GM23338 (cell line): ENCODE measurements at places on chromosomes 3 and 15.

DNA sequence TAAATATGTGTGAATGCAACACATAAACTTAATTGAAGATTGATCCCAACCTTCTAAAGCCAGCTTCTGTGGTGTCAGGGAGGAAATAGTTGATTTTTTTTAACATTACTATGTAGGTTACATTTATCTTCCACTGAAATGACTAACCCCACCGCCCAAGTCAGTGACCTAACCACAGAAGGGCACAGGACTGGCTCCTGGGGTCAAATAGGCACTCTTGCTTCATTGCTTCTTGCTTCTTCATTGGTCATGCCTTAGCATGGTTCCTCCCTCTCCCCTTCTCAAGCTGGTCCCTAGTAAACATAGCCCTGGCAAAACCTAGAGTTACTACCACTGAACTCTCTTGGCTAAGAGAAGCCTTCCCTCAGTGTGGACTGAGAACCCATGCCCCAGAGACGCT lies 12.3 kb downstream of the EIF1B start:
- no peak for DNase-seq

GRCh38 chr3:11913316-11913715 lies 66.6 kb upstream of the TAMM41 start:
- DNase-seq: no peak

DNA sequence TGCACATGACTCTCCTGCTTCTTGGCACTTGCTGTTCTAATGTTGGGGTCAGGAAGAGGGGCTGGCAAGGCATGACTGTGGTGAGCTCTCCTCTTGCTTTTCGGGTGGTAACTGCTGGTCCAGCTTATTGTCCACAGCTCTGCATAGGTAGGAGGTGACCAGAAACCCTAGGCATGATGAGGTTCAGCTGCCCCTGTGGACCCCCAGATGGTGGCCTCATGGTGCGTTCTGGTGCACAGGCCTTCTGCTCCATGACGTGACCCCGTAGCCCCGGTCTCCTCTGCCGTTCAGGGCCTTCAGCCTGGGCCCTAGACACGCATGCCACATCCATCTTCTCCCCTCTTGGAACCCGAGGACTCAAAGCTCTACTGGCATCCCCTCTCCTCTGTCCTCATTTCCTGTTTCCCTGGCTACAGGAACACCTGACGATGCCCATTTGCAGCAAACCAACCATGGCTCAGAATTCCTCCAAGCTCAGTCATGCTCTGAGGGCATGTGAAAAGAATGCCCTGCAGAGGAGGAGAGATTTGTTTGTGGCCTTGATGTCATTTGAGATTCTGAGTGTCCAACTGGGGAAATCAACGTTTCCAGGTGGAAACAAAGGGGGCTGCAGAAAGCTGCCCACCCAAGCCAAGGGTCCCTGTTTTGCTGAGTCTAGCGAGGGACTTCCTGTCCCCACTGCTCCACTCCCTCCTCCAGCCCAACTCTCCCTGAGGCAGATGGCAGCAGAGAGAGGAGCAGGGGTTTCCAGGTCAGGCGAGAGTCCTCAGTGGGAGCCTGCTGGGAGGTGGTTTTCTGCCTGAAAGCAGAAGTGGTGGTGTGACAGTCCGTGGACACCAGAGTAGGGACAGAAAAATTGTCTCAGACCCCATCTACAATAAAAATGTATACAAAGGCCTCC lies 198.7 kb upstream of the LYSMD4 start:
- no peak for DNase-seq

DNA sequence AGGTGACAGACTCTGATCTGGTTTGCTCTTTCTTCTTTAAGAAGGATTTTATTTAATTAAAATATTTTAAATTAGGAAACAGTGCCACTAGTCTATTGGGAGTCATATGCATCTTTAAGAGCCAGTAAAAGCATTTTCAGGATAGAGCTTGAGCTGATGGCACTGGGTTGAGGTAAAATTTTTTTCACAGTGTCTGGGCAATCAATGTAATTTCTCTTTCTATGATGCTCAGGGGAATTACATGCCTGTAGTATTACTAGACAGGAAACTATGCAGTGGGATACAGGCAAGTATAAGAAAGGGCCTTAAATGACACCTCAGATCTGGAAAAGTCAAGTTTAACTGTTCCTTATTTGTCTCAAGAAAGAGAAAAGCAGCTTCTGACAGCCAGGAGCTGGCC lies 76.4 kb downstream of the GAP43 start:
- DNase-seq: no peak

DNA sequence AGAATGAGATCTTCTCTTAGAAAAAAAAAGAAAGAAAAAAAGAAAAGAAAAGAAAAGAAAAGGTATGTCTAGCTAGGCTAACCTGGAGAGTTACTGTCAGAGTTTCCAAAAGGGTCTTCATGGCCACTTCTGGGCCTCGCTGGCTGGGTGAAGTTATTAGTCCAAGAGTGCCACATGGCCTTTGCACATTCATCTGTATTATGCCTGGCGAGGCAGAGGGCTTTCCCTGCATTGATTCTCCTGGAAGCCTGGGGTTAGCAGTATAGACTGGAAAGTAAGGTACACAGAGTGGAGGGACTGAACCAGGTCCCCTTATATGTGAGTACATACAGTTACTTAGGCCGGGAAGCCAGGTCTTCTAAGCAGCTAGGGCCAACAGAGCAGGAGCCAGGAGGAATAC lies 54.8 kb upstream of the CGNL1 start:
- DNase-seq: no peak

- DNase-seq: no peak
Observed at GRCh38 chr15:101526890-101527289, 37.4 kb upstream of the PCSK6 start.

- DNase-seq: no peak
Observed at GRCh38 chr3:45002720-45003119, 23.4 kb upstream of the CLEC3B start.

DNA sequence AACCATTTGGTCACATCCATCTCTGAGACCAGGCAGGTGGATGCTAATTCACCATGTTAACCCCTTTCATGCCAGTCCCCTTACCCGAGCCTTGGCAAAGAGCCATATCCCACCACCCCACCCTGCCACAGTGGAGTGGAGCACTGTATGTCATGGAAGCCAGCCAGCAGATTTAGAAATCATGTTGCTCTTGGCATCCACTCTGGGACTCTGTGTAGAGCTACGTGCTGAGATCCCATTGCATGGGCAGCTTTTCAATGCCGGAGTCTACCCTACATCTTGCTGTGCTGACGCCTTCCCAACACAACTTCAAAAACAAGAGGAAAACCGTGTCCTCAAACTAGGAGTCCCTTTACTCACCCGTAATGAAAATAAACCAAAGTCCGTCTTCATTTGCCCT lies 131.0 kb downstream of the NTRK3 start:
- DNase-seq: no peak

DNA sequence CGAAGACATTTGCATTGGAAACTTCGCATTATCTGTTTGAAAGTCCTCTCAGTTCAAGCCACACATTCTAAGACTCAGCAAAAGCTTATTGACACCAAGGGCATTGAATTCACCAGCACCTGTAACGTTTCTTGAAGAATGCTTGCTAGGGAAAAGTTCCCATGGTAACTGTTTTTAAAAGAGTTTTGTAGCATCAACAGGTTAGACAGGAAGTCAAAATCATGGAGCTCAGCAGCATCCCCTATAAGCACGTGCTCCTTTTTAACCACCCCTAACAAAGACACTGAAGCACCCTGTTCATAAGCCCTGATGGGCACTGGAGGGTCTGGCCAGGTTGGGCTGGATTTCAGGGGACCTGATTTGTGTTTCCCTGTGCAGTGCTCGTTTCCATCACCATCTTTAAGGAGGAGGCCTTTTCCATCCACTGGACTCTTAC lies 229.7 kb upstream of the BHLHE40 start:
- no peak for DNase-seq

- DNase-seq: no peak
Observed at GRCh38 chr3:177966493-177966892, 569.7 kb upstream of the KCNMB2 start.

GRCh38 chr3:54176106-54176505 lies 53.8 kb downstream of the CACNA2D3 start:
- no peak for DNase-seq

DNA sequence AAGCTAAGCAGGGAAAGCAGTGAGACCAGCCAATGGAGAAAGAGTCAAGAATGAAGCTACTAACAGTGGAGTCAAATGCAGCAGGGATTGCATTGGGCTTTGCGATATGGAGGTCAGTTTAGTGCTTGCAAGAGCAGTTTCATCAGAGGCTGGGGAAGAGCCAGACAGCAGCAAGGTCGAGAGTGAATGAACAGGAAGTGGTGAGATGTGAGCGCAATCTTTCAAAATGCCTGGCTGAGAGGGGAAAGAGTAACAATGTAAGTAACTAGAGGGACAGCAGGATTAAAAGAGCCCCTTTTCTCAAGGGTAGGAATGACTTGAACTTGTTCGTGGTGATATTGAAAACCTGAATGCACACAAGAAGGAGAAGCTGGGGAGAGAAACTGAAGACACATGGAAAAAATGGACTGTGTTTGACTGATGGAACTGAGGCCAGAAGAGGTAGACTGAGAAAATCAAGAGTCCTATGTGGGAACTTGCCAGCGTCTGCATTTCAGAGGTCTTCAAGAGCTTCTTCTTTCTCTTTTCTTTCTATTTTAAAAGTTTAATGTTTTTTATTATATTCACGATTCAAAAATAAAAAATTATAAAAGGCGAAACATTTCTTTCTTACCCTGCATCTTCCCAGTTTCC lies 30.6 kb upstream of the GPR160 start:
- DNase-seq: no peak

- no peak for DNase-seq
Observed at GRCh38 chr3:17901893-17902292, 159.5 kb upstream of the TBC1D5 start.

DNA sequence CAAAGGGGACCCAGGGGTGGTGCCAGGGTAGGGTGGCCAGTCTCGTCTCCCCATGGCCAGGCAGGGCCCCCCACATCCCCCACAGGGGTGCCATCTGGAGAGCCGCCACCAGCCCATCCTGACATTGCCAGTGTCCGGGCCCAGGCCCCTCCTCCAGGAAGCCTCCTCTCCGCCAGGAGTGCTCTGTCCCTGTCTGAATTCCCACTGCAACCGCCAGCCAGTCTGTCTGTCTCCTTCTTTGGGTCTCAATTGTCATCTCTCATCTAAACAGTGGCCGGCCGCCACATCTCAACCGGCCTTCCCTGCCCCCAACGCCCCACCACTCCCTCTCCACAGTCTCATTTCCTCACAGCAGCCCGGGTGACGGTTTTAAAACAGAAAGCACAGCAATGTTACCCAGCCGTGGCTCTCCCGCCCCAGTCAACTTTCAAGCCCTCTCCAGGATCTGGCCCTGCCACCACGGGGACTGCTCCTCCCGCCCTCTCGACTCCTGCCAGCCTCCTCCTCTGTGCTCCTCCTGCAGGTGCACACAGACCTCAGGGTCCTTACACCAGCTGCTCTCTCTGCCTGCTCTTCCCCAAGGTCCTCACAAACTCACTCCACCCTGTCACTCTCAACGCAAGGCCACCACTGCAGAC lies 57.0 kb downstream of the IQSEC1 start:
- no peak for DNase-seq

- DNase-seq: peak; percentile 17
Observed at GRCh38 chr3:128878556-128879124, 780 bp upstream of the ACAD9 start.

DNA sequence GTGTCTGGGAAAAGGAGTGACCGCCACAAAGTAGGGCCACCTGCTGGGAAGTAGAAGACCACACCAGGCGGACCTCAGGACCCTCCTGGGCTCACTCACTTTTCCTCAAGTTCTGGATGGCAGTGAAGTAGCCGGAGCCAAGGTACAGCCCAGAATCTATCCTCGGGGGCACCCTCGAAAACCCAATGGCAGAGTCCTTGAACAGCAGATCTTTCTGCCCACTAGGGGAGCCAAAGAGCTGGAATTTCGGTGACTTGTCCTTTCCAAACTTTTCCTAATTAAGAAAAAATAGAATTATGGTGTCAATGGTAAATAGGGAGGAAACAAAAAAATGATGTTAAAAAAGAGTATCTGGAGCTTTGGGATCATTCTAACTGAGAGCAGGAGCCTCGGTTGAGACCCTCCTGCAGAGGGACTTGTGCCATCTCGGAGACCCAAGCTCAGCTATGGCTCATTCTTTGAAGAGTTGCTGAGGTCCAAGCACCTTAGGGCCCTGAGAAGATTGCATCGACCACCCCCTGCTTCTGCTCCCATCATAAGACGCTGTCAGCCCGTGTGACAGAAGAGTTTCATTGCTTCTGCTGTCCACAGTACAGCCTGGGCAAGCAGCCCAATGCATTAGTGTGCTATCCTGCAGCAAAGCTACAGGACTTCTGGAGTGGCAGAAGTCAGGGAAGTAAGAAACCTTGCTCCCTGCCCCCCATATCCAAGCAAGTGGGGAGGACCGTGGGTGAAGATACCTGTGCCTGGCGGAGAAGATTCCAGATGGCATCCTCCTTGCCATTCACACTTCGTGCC lies 14.8 kb downstream of the LTF start:
- DNase-seq: peak; percentile 74

DNA sequence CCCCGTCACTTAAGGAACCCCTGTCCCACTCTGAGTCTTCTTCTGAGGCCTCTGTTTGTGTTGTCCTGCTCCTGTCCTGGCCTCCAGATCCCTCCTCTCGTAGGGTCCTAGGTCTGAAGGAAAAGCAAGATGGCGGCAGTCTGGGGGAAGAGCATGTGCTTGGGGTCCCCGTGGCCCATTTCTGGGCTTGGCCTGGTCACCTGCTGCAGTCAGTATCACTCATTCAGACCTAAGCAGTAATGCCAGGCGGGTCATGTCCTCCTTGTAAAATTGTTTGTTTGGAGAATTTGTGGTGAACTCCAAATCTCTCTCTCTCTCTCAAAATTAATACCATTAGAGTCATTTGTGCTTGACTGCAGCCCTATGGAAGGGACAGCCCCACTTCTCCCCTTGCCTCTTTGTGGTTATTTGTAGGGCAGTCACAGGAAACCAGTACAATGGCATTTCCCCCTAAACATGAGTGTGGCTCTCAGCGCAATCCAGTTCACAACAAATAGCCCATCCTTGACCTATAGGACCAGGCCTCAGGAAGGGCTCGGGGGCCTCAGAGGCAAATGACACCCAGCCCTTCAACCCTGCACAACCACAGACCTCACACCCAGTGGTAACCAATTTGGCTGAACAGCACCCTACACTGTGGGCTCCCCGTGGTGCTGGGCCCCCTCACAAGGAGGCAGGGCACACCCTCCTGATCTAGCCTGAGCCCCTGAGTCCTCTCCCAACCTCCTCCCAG lies 173.5 kb downstream of the OR4M2 start:
- no peak for DNase-seq

- DNase-seq: peak; percentile 41
Observed at GRCh38 chr15:80093854-80094418, 34.5 kb downstream of the ZFAND6 start.

- no peak for DNase-seq
Observed at GRCh38 chr15:92068121-92068520, 214.6 kb downstream of the SLCO3A1 start.

GRCh38 chr3:46835054-46835453 lies 28.2 kb downstream of the MYL3 start:
- DNase-seq: no peak

GRCh38 chr15:84914909-84915605 lies 30.6 kb downstream of the SLC28A1 start:
- peak; percentile 16 for DNase-seq

DNA sequence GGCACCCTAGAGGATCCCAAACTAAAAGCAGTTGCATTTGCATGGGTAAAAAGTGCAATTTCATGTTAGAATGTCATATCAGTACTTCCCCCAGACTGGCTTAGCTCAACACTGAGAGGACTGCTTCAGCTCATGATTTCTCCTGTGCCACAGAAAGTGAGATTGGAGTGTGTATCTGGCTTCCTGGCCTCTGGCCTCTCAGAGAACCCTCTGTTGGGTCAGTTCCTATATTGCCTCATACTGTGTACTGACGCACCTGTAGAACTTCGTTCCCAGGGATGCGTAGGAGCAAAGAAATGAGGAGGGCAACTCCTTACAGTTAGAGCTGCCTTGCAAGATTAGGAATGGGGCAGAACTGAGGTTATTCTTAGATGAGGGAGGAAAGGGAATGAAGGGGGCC lies 340.8 kb downstream of the TIGIT start:
- DNase-seq: no peak
